ENCODE measurements at places on chromosomes 5 and 9.

DNA sequence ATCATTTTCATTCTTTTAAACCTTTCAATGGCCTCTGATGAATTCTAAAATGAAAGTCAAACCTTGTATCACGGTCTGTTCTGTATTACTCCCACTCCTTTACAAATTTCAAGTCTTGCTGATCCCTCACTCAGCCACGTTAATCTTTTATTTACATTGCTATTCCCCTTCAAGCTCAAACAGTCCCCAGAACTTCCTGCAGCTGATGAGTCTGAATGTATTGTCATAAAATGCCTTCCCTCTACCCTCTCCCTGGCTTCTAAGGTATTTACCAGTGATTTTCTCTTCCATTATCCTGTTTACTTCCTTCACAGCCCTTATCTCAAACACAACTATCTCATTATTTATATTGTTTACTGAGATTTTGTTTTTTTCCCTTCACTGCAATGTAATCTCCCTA, 562.3 kb upstream of the C9orf72 start:
- DNase-seq, result no peak

DNA sequence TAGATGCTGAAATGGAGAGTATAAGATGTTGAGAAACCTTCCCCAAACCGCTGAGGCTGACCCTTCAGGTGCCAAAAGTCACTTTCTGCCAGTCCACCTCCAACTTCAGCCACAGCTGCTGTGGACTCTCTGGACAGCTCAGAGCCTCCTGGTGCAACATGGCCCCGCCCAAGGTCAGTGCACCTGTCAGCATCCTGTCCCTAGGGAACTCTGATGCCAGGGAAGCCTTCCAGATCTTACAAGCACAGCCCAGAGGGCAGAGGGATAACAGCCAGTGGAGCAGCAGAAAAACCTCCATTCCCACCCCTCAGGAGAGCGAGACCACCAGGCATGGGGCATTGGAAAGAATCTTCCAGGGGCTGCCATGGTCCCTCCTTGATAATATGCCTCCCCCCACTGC, 10.5 kb upstream of the PTGES2 start:
- DNase-seq, result no peak

DNA sequence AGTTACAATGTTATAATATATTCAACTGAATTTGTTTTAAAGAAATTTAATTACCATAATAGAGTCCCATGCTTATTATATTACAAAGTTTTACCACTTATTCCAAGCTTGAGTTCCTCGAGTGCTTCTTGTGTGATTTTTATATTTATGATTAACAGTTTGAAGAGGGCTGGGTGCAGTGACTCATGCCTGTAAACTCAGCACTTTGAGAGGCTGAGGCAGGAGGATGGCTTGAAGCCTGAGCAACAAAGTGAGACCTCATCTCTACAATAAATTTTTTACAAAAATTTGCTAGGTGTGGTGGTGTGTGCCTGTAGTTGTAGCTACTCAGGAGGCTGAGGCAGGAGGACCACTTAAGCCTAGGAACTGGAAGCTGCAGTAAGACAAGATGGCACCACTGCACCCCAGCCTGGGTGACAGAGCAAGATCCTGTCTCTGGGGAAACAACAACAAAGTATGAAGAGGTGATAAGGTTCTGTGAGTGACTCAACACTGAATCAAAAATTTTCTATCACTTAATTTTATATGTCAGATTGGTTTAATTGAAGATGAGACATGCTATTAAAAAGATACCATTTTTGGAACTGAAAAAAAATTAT, 9.2 kb downstream of the POC5 start:
- DNase-seq, result no peak

DNA sequence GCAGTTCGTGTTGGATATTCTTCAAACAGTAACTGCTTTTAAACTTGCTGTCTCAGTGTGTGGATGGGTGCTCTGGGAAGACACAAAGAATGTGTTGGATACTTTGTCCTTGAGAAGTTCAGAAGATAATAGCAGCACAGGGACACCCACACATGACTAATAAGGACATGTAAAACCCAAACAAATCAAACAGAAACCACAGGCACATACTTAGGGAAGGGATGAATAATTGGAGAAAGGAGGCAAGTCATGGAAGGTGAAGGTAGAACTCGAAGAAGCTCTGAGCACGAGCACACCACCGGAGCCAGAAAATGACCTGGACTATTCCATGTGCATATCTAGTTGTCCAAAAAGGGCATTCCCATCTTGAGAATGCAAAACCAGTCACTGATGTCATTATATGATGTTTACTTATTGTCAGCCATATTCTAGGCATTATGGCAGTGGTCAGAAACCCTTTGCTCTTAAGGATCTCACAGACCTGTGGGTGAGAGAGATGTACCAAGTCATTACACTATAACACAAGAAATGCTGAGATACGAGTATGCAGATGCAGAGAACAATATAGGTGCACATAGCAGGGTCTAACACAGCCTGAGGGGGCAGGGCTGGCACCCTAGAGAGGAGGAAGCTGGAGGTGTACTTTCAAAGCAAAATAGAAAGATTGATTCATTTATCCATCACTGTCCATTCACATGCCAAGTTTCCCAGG, 152.9 kb downstream of the PIK3R1 start:
- DNase-seq, result no peak

- DNase-seq, result no peak
Observed at GRCh38 chr9:37486616-37487548, 1.1 kb downstream of the POLR1E start.

DNA sequence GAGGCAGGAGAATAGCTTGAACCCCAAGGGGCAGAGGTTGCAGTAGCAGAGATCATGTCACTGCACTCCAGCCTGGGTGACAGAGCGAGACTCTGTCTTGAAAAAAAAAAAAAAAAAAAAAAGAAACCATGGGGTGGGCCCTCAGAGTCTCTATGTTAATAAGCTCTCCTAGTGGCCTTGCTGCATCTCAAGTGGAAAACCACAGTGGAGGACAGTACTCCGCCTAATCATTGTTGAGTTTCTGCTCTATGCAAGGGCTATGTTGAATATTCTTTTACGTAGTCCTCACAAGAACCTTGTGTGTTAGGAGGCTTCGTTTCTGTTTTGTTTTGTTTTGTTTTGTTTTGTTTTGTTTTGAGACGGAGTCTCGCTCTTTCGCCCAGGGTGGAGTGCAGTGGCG, 48.9 kb downstream of the TJP2 start:
- no peak for DNase-seq

DNA sequence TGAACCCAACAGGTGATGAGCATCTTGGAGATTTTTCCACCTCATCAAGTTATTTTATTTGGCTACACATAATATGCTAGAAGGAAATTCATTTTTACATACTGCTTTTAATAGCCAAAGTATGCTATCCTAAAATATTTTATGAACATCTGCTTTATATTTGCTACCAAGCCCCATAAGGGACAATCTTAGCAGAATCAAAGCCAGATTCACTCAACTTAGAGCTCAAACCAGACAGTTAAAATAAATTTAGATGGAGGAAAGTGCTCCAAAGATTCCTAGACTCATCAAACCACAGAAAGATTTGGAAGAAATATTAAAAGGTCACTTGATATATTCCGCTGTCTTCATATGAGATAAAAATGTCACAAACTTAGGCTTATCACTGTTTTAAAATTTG, 637.1 kb upstream of the CCNG1 start:
- no peak for DNase-seq

- DNase-seq, result no peak
Observed at GRCh38 chr9:135958485-135958884, 2.7 kb downstream of the UBAC1 start.

DNA sequence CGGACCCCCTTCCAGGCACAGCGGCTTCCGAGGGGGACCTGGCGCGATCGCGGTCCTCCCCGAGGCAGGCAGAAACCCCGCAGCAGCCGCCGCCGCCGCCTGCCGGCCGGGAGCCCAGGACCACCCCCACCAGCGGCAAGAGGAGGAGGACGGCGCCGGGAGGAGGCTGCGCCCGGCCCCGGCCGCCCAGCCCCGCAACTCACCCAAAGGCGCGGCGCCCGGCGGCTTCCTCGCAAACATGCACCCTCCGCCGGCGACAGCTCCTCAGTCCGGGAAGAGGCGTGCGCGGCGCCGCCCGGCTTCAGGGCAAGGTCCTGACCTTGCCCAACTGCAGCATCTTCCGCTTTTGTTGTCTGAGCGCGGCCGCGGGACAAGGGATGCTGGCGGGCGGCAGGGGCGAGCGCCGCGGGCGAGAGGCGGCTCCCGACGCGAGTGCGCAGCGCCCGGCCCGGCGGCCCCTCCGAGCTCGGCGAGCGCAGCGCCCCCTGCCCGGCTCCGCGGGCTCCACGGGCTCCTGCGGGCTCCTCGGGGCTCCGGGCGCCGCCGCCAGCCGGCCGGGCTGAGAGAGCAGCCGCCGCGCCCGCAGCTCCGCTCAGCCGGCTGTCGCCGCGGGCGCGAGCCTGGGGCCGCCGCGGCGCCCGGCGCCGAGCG, 507 bp downstream of the CTNND2 start:
- DNase-seq, result no peak

- DNase-seq, result no peak
Observed at GRCh38 chr9:73050065-73050816, 97.4 kb upstream of the ALDH1A1 start.

DNA sequence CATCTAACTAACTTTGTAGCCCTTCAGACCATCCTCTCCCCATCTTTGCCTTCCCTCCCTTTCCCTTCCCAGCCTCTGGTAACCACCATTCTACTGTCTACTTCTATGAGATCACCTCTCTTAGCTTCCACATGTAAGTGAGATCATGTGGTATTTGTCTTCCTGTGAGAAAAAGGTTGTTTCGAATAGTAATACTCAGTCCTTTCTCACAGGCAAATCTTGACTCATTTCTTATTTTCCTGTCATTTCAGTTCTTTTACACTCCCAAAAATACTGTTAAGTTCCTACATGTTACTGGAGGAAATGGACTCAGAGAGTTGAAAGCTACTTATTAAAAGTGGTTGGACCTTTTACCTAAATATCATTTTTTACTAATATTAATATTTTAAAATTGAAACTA, 82.1 kb downstream of the SLF1 start:
- no peak for DNase-seq

DNA sequence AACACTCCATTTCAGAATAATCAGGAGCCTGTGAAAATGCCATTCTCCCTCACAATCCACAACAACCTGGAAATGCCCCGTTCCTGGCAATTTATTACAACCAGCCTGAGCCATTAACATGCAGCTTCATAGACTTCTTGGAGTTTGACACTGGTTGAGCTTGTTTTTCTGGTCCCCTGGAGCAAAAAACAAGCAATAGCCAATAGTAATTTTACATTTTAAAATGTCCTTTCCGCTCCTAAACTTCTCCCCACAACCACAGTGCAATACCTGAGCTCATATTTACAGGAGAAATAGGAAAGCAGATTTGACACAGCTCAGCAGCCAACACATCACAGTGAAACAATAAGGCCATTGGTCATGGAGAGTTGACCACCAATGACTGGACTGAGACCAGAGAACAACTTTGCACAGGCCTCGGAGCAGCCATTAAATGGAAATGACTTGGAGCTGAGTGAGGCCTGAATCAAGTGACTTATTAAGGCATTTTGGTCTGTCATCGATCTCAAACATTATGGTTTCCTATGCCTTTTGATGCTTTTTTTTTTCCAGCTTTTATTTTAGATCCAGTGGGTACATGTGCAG, 73.0 kb downstream of the ENC1 start:
- no peak for DNase-seq

DNA sequence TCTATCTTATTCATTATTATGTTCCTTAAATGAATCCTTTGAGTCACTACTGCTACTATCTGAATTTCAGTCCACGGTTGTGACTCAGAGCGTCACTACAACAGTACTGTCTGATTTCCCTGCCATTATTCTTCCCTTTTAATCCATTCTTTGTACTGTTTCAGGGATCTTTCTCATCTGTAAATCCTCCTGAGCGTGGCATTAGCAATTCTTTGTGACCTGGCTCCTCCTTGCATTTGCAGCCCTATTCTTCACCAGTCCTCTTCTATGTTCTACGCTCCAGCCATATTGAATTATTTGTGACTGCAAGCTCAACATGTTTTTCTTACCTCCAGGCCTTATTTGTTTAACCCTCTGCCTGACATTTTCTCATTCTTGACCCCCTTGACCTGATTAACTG, 5.9 kb downstream of the PRPF4 start:
- no peak for DNase-seq

GRCh38 chr5:29122306-29122705, 2071.2 kb upstream of the CDH6 start:
- no peak for DNase-seq

DNA sequence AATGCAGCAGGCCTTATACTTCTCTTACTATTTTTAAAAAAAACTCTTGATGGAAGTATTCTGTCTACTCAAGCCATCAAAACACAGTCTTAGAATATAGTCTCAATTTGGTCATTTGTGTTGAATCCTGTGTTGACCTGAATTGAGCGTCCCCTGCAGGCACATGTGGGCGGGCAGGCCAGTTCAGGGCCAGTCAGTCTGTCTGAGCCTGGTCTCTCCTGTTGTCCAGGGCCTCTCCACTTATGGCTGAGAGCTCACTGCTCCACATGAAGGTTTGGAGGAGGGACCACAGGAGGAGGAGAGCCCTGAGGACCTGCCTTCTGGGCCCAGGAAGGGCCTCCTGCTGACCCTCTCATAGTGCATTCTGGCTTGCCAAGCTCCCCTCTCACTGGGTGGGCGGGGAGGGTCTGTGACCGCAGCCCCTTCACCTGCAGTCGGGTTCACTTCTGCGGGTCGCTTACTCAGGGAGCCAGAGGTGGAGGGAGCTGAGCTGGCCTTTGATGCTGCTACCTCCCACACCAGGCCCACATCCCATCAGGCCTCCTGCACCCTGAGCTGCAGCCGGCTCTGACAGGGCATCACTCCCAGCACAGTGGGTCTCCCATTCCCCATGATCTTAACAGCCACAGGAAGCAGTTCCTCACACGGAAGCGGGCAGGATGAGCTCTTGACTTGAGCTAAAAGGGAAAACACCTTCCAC, 178.2 kb upstream of the S1PR3 start:
- DNase-seq, result no peak

GRCh38 chr5:35308421-35308820, 78.1 kb upstream of the PRLR start:
- DNase-seq, result no peak

- no peak for DNase-seq
Observed at GRCh38 chr5:158265346-158265745, 406.4 kb upstream of the CLINT1 start.

DNA sequence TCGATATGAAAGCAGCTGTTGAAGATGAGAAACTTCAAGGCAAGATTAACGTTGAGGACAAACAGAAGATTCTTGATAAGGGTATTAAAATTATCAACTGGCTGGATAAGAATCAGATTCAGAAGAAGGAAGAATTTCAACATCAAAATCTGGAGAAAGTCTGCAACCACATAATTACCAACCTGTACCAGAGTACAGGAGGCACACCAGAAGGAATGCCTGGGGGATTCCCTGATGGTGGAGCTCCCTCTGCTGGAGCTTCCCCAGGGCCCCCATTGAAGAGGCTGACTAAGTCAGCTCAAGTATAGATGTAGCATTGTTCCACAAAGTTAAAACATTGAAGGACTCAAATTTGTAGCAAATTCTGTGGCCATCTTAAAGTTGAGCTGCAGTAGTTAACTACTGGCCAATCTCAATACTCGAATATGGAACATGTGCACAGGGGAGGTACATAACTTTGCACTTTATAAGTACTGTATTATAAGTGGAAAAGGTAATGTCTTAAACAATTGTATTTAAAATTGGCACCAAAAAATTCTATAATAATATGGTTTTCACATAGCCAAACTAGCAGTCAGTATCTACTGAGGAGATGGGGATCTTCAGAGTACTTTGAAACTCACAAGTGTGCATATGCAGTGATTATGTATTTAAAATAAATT, 237.5 kb downstream of the CHSY3 start:
- DNase-seq, result no peak

GRCh38 chr5:169395136-169395535, 94.2 kb upstream of the SLIT3 start:
- no peak for DNase-seq

Data from stimulated activated CD4-positive, alpha-beta T cell treated with anti-CD3 and anti-CD28 coated beads, Interleukin-12 subunit alpha, Interleukin-12 subunit beta, amount 100 ng/mL, for 48 hours (primary cell).